ENCODE measurements at places on chromosomes 2 and 18. TPM values are rescaled to one million over a fixed set of nuclear protein-coding genes. Genes with fewer than 3 reads are reported as not detected.

EML6 gene
- total RNA-seq = 0.92 TPM

PHLPP1 gene
- total RNA-seq = 13.6 TPM

- H3K4me3 ChIP-seq = no peak overlapping the region
- no peaks in the 10 kb centered on the region for H3K36me3 ChIP-seq
- no peaks in the 10 kb centered on the region for H3K4me1 ChIP-seq
- DNase-seq = no peak
- H3K27me3 ChIP-seq = no peaks in the 10 kb centered on the region
- no peak overlapping the region for H3K27ac ChIP-seq
Observed at GRCh38 chr18:80104364-80104779, 4.7 kb upstream of the ADNP2 start.

DNA sequence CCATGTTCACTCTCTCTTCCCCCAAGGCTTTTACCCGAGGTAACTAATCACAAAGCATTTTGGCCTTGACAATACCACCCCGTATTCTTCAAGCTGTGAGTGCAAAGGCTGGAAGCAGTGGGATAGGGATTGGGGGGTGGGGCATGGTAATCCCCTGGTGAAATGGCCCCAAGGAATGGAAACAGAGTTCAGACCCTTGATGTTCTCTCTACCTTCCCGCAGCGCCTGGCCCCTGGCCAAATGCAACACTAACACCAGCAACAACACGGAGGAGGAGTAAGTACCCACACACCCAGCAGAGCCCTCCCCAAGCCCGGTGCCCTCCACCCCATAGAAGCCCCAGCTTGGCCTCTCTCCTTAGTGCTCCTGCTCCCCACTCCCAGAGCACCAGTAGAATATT, 36.9 kb downstream of the CNGA3 start:
- H3K27me3 ChIP-seq = no peaks in the 10 kb centered on the region
- no peaks in the 10 kb centered on the region for H3K4me1 ChIP-seq
- H3K4me3 ChIP-seq = no peak overlapping the region
- no peak overlapping the region for H3K27ac ChIP-seq
- H3K36me3 ChIP-seq = no peaks in the 10 kb centered on the region
- DNase-seq = no peak

GRCh38 chr2:9982248-9982647, 30.8 kb downstream of the GRHL1 start:
- no peaks in the 10 kb centered on the region for H3K36me3 ChIP-seq
- no peak overlapping the region for H3K27ac ChIP-seq
- no peak overlapping the region for H3K4me3 ChIP-seq
- no peak for DNase-seq
- no peaks in the 10 kb centered on the region for H3K27me3 ChIP-seq
- H3K4me1 ChIP-seq = no peaks in the 10 kb centered on the region

DNA sequence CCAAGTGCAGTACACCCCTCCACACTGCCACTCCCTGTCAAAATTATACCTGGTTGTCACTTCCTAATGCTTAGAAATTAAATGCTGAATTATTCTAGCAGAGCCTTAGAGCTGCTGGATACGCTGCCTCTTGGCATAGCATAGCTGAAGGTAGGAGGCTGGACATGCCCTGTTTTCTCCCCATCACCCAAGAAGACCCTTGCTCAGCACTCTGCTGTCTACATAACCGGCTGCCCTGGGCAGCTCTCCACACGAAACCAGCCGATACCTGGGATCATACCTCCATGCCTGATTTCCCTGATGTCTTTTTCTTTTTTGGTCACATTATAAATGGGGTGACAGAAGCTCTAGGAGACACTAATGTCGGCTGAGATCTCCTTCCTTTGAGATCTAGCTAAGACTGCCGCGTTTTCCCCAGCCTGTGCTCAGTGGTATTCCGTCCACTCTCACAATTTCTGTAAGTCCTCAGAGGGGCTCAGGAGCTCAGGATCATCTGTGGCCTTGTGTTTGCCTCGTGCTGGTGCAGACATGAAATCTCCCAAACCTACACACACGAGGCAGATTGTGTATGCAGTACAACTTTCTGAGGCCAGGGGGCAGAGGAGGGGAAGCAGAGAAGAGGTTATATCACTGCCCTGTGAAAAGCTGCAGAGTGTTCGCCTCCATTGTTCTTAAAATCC, 13.5 kb upstream of the ZAP70 start:
- peak; percentile 79 for DNase-seq
- no peak overlapping the region for H3K27ac ChIP-seq
- H3K4me1 ChIP-seq = no peaks in the 10 kb centered on the region
- no peaks in the 10 kb centered on the region for H3K36me3 ChIP-seq
- no peak overlapping the region for H3K4me3 ChIP-seq

DNA sequence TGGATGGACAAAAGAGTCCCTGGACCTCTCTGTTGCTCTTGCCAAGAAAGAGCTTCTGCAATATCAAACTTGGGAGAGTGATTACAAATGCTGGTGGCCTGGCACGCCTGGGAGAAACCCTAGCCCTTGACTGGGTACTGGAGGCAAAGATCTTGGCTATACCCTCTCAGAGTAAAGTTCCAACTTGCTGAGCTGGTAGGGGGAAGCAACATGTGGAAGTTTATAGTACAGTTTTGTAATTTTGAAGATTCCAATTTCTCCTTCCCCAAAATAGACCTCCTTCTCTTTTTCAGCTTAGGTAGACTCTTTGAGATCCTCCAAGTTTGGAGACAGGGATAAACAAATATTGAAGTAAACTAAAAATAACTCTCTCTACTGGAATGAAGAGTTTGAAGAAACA, 645.3 kb downstream of the NR4A2 start:
- no peak for DNase-seq
- no peak overlapping the region for H3K4me3 ChIP-seq
- no peak overlapping the region for H3K27ac ChIP-seq
- H3K4me1 ChIP-seq = no peaks in the 10 kb centered on the region

GRCh38 chr18:80161781-80162417, 52.8 kb downstream of the ADNP2 start:
- H3K36me3 ChIP-seq = no peaks in the 10 kb centered on the region
- no peak overlapping the region for H3K4me3 ChIP-seq
- no peaks in the 10 kb centered on the region for H3K4me1 ChIP-seq
- no peak for DNase-seq
